Calu3 (cell line): ENCODE measurements at places on chromosomes 12 and 14.

- no peak within 1 kb of the TSS for H3K4me3 ChIP-seq
- H3K4me1 ChIP-seq: no peaks in the 10 kb centered on the region
- no peaks in the 10 kb centered on the region for H3K36me3 ChIP-seq
- no peak for DNase-seq
Measured at GRCh38 chr12:102480406-102480805, at the start of gene IGF1. Gene IGF1 (minus strand): TSS chr12:102480563. CDS start chr12:102480381, 182 bp downstream.

DNA sequence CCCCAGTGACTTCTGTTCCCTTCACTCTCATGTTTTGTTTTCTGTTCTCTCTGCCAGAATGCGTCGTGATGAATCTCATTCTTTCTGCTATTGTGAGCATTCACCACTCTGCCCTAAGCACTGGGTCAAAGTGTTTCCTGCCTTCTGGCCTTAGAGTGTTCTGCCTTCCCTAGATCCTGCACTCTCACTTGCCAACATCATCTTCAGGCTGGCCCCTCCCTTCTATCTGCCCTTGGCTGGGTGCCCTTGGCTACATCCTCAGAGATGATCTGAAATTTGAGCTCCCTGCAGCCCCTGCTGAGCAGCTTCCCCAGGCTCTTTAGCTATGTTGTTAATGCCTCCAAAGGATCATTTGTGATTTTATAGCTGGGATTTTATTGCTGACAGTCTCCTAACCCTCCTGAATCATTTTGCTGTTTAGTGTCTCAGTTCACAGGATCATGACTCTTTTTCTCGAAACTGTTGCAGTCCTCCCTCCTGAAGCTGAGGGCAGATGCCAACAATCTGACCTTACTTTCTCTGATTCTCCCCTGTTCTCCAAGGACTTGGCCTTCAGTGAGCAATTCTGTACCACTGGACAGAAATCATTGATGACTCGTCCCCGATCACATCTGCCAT, 4.5 kb downstream of the DHRS2 start:
- no peak for DNase-seq
- no peaks in the 10 kb centered on the region for H3K36me3 ChIP-seq
- peaks cover 13% of the 10 kb centered on the region for H3K27me3 ChIP-seq
- no peaks in the 10 kb centered on the region for H3K4me1 ChIP-seq
- H3K4me3 ChIP-seq: no peak overlapping the region
- H3K27ac ChIP-seq: no peak overlapping the region

DNA sequence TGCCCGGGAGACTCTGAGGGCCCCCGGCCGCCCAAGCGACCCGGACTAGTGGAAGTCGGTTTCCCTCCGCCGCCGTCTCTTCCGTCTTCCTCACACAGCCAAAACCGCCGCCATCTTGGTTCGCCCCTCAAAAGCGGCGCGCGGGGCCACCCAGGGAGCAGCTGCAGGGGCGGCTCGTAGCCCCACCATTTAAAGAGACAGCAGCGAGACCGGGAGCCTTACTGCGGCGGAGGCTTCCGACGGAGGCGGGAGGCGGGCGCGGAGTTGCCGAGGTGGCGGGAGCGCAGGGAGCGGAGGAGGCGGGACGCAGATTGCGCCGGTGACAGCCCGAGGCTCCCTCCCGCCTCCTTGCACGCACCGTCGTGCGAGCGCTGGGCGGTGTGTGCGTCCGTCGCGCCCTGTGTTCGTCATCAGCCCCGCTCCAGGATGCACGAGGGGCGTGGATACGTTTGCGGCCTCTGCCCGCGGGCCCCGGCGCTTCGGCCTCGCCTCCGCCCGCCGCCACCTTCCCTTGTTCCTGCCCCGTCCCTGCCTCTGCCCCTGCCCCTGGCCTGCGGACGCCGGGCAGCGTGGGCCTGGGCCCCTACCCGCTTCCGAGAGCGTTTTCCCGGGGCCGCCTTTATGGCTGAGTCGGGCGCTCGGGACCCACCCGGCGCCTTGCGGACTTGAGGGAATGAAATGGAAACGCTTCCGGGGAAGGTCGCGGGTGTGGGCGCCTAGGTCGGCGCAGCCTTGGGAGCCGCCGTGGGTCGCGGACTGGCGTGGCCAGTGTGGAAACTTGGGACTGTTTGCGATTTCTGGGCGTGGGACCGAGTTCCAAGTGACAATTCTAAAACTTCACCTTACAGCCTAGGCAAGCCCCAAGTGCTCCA, at the start of gene PPP4R3A:
TSS of gene PPP4R3A (minus strand) at position 140 of the 872 bp plus-strand sequence. CDS start 663 bp downstream, outside the sequence.
- H3K27ac ChIP-seq: peak within 1 kb of the TSS; percentile 95
- H3K4me1 ChIP-seq: no peaks in the 10 kb centered on the region
- H3K36me3 ChIP-seq: peaks cover 30% of the 10 kb centered on the region
- DNase-seq: peak; percentile 96
- peak within 1 kb of the TSS; percentile 84 for H3K4me3 ChIP-seq
- no peaks in the 10 kb centered on the region for H3K27me3 ChIP-seq

DNA sequence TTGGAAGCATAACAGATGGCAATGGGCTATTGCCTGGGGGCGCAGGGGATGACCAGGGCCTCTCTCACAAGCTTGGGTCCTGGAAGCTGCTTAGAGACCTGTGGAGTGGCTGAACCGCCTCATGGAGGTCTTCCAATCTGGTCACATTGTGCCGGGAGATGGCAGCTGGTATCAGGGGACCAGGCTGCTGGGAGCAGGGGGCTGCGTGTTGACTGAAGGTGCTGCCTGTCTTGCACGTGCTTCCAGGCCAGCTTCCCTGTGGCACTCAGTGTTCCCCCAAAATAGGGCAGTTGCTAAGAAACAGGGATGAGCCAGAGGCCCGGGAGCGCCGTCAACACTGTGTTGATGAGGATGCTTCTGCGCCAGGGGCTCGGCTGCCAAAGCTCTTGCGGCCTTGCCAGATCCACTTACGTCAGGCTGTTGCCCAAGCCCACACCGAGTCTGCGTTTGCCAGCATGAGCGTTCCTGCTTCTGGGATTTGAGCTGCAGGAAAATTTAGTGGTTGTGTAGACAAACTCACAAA, 39.8 kb downstream of the ELK3 start:
- peaks cover 9% of the 10 kb centered on the region for H3K4me1 ChIP-seq
- no peak for DNase-seq
- H3K4me3 ChIP-seq: no peak overlapping the region
- no peaks in the 10 kb centered on the region for H3K27me3 ChIP-seq
- H3K36me3 ChIP-seq: peaks cover 4% of the 10 kb centered on the region

- no peak for DNase-seq
- no peaks in the 10 kb centered on the region for H3K4me1 ChIP-seq
- no peak overlapping the region for H3K4me3 ChIP-seq
- H3K36me3 ChIP-seq: no peaks in the 10 kb centered on the region
Measured at GRCh38 chr12:84058136-84058535, 854.5 kb downstream of the SLC6A15 start.

GRCh38 chr14:36655963-36656686, 5.5 kb upstream of the PAX9 start:
- H3K4me3 ChIP-seq: peak overlapping the region; percentile 66
- H3K27ac ChIP-seq: peak overlapping the region; percentile 28
- H3K27me3 ChIP-seq: peaks cover 58% of the 10 kb centered on the region
- H3K36me3 ChIP-seq: peaks cover under 1% of the 10 kb centered on the region
- H3K4me1 ChIP-seq: peaks cover 13% of the 10 kb centered on the region
- peak; percentile 86 for DNase-seq

DNA sequence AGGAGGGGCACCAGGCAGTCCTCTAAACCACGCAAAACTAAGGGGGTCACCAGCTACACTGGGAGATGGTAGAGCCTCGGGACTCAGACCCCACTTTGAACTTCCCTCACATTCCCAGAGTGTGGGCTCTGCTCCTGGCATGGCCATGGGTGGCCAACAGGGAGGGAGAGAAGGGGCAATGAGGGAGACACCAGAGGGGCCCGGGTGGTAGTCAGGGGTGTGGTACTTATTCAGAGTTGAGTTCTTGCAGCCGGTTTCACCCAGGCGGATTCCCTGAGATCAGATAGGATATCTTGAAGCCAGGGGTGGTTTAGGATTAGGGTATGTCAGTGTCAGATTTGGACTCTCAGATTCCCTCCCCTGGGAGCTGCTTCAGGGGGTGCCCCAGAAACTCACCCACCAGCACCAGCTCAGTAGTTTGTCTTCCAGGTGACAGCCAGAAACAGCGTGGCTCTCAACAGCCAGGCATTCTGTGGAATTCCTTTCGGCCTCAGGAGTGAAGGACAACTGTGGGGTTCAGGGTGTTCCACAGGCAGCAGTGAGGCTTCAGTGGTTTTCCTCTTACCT, 56.0 kb downstream of the ELK3 start:
- peaks cover 29% of the 10 kb centered on the region for H3K36me3 ChIP-seq
- H3K27me3 ChIP-seq: no peaks in the 10 kb centered on the region
- no peaks in the 10 kb centered on the region for H3K4me1 ChIP-seq
- no peak overlapping the region for H3K27ac ChIP-seq
- no peak for DNase-seq
- no peak overlapping the region for H3K4me3 ChIP-seq
